Neural progenitor cell (in vitro differentiated cells): ENCODE measurements at places on chromosomes 5 and 9. TPM values are rescaled to one million over a fixed set of nuclear protein-coding genes. Genes with fewer than 3 reads are reported as not detected.

- no peak for DNase-seq
Observed at GRCh38 chr9:6702707-6703106, 55.1 kb upstream of the KDM4C start.

GRCh38 chr5:137760719-137761516, 6.8 kb upstream of the HNRNPA0 start:
- no peak for DNase-seq

ANKRD31 gene
- 0.74 and 0.75 TPM in 2 replicates for total RNA-seq

LRRC19 gene
- not detected in 2 replicates for total RNA-seq

PCDHA2 gene
- total RNA-seq = 3.7 and 5.9 TPM in 2 replicates
